Stimulated activated CD4-positive, alpha-beta T cell treated with anti-CD3 and anti-CD28 coated beads, Interleukin-1b, Interleukin-23, amount 100 ng/mL, for 1 hour (primary cell): ENCODE measurements at places on chromosomes 5 and 9.

GRCh38 chr5:150487199-150488061 is 20.5 kb upstream of the NDST1 start:
- no peak for DNase-seq

DNA sequence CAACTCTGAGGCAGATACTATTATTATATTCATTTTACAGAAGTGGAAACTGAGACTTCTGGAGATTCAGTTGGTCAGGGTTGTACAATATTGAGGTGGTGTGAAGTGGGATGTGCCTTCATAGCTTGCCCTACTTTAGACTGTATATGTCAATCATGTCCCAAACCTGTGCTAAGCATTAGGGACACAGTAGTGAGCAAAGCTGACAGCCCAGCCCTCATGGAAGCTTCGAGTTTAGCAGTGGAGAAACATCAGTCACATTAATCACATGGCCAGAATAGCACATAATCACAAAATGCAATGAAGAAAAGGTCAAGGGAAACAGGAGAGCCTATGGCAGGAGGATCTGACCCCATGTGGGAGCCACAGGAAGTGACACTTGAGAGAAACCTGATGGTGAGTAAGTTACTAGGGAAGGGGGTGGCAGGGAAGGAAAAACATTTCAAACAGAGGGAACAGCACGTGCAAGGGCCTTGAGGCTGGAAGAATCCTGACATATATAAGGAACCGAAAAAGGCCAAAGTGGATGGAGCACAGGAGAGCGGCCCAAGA is 20.5 kb upstream of the RALGPS1 start:
- DNase-seq, result no peak

DNA sequence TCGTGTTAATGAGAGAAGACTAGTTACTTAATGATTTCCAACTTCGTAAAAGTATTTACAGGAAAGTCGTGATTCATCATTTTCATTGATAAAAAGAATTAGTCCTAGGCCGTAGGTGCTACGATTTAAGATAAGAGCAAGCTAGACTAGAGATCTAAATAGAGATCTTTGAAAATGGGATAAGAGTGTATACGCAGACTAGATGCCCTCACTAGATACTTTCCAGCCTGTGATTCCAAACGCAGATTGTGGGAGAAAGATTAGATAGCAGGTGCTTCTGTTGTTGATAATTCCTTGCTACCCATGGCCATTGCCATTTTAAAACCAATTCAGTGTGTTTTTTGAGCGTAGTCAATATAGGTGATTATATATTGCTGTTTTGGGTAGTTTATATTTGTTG is 6.7 kb upstream of the SMIM15 start:
- DNase-seq, result no peak

GRCh38 chr5:177431317-177432142 is 5.1 kb downstream of the GRK6 start:
- DNase-seq, result no peak

DNA sequence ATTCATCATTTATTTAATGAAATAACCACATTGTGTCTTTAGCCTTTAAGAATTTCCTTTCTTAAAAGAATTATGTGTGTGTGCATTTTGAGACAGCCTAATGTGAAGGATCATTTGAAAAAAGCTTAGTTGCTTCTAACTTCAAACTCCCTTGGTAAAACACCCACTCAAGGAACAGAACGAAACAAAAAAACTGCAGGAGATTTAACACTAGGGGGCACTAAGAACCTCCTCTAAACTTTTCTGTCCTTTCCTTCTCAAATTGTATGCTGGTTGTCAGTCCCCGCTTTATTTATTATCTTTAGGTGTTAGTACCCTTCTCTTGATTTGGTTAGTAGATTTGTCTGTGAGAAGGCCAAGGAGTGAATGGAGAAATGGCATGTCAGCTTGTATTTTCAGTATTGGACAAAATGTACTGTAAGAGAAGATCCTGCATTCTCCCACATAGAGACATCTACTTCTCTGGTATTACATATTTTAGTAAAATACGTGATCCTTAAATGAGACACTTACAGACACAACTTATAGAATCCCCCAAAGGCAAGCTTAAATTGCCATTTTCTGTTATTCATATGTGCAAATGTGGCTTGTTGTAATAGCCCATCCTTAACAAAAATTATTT is 229.7 kb downstream of the MRPS30 start:
- DNase-seq, result no peak

GRCh38 chr5:136629125-136629792 is 263.9 kb upstream of the TRPC7 start:
- DNase-seq, result no peak

- DNase-seq, result no peak
Measured at GRCh38 chr5:148416921-148417320, 33.2 kb downstream of the FBXO38 start.

GRCh38 chr5:150058480-150059126 is 27.8 kb downstream of the CSF1R start:
- no peak for DNase-seq

DNA sequence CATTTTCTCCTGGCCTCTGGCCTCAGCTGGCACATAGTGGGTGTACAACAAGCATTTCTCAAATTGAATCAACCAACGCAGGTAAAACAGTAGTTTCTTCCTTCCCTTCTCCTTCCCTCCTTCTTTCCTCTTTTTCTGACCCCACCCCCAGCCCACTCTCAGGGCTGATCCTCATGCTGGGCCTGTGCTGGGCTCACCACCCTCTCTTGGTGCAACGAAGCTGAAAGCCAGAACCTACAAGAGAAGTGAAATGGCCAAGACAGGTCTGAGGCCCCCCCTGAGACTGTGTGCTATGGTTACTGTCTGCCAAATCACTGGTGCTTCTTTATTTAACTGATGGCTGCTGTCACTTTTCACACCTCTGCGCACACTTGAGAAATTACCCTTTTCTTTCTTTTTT is 53.0 kb upstream of the BOD1 start:
- no peak for DNase-seq

GRCh38 chr5:32595118-32595517 is 9.8 kb downstream of the SUB1 start:
- no peak for DNase-seq

DNA sequence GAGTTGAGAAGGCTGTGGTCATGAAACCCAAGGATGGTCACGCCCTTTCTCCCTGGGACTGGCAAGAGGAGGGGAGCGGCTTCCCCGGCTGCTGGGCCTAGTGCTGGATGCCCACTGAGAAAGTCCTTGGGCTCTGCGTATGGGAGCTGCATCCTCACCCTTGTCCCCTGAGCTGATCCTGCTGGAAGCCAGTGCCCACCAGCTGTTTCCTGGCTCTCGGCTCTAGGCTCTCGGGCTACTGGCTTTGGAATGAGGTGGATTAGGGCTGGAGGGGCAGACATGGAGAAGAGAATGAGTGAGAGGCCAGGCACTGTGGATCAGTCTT is 149.3 kb upstream of the PPP1R26 start:
- no peak for DNase-seq

GRCh38 chr5:135215617-135216470 is 181.8 kb upstream of the PITX1 start:
- no peak for DNase-seq

GRCh38 chr5:32504329-32504988 is 59.9 kb upstream of the ZFR start:
- DNase-seq, result no peak

DNA sequence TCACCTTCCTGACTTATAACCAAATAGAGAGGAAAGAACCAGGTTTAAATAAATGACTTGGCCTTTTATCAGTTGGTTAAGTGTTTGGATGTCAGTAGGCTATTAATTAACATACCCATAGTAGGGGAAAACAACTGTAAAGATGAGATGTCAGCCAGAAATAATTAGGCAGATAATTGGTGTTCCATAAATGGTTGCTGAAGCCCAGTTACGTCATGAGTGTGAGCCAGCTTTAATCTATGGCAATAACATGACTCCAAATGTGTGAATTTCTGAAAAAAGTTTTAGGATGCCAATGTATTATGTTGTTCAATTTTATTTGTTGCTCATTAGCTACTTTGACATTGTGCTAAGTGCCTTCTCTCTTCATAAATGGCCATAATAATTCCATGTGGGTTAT is 180.5 kb downstream of the FBXL7 start:
- DNase-seq, result no peak

- no peak for DNase-seq
Measured at GRCh38 chr9:89872426-89872912, 267.7 kb downstream of the GADD45G start.

GRCh38 chr5:148385094-148385493 is 1.3 kb downstream of the FBXO38 start:
- no peak for DNase-seq

DNA sequence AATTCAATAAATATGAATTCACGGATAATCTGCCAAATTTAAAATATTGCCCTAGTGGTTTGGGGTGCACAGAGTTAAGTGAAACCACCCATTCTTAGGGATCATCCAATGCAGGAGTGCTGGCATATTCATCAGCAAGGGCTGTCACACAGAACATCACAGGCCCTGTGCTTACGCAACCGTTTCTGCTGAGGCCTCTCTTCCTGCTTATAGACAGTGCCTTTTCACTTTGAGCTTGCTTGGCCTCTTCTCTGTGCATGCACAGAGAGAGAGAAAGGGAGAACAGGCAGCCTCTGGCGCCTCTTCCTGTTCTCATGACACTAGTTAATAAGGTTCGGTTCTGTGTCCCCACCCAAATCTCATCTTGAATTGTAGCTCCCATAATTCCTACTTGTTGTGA is 366.3 kb downstream of the ICE1 start:
- no peak for DNase-seq

DNA sequence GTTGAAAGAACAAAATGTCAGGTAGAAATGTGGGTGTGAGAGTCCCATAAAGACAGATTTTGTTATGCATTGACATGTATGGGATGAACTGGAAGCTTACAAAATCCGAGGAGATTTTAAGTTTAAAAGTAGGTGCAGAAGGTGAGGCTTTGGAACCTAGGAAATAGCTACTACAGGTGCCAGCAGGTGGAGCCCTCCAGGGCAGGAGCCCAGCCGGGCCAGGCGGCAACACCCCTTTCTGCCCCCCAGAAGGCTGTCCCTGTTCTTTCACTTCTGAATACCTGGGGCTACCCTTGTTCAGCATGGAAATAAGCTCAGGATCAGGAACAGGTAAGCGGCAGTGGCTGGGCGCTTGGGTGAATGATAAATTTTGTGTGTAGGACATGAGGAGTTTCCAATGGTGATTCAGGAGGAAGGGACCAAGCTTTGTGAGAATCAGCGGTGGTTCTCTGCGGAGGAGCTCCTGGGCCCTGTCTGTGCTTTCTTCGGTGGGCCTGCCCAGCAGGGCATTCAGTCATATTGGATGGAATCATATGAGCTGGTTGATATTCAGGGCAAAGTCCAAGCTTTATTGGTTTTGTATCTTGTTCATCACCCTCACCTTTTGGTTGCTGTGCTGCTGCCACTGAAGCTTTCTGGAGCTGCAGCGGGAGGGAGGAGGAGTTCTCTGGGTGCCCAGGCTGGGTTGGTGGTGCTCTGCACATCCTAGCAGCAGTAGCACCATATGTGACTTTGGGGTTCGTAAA is 12.3 kb downstream of the PCBD2 start:
- no peak for DNase-seq

DNA sequence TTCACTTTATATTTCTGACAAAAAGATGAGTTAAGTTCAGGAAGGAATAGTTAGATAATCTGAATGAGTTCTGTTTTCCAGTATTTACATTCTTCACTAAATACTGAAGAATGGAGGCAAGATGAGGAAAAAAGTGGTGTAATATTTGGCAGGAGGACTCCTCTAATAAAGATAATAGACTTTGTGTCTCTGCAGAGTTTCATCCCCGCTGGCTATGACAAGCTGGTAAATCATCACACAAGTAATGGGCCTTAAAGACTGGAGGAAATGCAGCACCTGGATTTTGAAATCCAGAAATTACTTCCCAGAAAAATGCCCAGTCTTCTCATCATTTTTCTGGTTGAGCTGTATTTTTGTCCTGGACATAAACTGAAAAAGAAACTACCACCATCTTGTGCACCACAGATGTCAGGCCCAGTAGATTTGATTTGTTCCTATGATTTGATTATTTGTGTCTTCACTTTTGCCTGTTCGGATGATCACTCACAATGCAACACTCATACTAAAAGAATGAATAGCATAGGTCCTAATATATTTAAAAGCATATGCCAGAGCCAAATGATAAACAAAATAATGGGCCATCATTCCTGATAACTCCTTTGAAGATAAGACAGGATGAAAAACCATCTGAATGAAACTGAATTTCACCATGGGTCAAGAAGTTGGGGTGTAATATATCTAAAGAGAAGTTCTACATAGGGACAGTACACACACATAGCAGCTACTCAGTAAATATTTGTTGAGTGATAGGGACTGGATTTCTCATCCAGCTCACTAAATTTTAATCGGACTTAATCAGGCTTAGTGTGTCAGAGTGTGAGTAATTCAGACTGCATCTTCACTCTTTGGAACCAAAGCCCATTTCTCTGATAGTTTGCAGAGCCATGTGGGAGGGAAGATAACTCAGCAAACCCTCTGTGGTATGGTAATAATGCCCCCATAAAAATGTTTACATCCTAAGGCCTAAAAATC is 200.5 kb downstream of the HINT1 start:
- DNase-seq, result no peak

GRCh38 chr9:26462751-26463150 is 429.9 kb downstream of the CAAP1 start:
- DNase-seq, result no peak

GRCh38 chr5:169871826-169872490 is 108.3 kb downstream of the INSYN2B start:
- no peak for DNase-seq

GRCh38 chr5:169507051-169507450 is 76.5 kb upstream of the SPDL1 start:
- DNase-seq, result no peak

DNA sequence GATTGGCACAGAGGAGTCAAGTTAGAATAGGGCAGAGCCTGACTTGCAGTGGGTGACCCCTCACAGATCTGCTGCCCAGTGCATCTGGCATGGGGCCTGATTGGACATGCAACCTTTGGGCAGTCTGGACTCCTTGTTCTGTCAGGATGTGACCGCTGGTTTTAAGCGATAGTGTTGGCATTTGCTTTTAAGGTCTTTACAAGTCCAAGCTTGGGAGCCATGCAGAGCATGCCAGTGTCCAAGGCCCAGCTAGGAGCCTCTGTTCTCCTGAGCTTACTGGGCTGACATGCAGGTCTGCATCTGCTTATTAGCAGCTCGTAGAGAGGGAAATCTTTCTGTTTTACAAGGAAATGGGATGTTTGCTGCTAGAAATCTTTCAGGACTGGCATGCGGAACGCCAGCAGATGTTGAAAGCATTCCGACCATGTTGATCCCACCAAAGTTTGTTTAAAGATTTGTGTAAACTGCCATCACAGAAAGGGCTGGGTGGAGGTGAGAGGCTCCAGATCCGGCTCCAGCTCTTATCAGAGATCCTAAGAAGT is 27.5 kb downstream of the GADD45G start:
- no peak for DNase-seq

DNA sequence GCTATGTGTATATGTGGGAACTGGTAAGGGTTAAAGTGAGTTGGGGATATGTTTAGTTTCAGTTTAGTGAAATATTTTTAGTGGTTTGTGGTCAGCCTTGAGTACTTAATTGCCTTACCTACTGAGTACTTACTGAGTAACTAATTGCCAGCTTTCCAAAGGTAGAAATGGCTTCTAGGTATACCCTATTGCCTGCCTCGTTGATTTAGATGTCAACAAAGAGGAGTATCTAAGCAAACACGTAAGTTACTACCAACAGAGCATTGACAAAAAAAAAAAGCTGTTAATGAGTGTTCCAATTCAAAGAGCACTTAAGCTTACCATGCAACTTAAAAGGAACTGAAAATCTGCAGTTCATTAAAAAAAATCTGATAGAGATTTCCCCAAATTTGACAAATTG is 8.8 kb downstream of the ATP10B start:
- no peak for DNase-seq

GRCh38 chr5:72390836-72391235 is 70.7 kb downstream of the PTCD2 start:
- no peak for DNase-seq

GRCh38 chr9:75448281-75448680 is 360.0 kb downstream of the OSTF1 start:
- DNase-seq, result no peak
